ENCODE measurements at places on chromosomes 4 and X. TPM values are rescaled to one million over a fixed set of nuclear protein-coding genes. Genes with fewer than 3 reads are reported as not detected.

DNA sequence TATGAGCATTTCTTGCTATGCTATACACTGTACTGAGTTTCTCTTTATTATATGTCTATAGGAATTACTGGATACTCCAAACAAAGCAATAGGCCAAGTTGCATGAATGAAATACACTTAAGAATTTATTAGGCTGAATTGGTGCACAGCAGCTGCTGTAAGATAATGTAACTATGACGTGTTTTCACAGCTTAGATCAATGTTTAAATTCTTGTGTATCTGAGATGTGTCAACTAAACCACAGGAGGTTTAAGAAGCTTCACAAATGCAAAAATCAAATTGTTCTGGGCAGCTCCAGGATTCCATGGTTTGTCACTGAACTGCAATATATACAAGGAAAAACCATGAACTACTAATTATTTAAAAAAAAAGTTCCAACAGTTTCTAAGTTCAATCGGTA, 156.7 kb downstream of the MAPK10 start:
- DNase-seq: no peak

DNA sequence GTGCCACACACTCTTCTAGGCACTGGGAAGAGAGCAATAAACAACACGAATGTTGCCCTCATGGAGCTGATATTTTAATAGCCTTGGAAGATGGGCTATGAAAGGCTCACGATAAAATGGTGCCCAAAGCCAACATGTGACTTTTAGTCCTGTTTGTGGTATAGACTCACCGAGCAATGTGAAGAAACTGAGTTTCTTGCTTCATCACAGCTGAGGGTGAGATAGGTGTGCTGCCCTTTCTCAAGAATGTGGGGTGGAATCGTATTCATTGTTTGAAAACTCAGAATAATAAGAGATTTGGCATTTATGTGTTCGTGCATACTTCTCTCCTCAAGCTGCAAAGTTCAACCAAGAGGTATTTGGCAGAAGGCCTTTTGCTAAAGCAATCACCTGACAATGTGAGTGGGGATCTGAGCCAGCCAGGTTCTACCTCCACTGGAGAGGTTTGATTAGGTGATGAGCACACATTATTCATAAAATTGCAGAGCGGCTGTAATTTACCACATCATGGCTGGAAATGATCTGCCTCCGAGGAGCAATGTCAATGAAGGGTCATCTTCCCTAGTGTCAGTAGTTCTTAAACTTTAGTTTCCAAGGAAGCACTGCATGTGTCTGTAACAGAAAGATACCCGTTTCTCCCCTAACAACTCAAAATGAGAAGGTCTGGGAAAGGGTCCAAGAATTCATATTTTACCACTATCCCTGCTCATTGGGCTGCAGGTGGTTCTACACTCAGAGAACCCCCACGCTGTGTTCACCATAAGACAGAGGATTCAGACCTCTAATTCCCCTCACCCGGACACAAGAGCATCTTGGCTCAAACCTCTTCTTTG, 41.9 kb upstream of the CBR4 start:
- DNase-seq: no peak

GRCh38 chr4:20028645-20029044, 223.1 kb upstream of the SLIT2 start:
- DNase-seq: no peak

Gene FATE1
- not detected for total RNA-seq

DNA sequence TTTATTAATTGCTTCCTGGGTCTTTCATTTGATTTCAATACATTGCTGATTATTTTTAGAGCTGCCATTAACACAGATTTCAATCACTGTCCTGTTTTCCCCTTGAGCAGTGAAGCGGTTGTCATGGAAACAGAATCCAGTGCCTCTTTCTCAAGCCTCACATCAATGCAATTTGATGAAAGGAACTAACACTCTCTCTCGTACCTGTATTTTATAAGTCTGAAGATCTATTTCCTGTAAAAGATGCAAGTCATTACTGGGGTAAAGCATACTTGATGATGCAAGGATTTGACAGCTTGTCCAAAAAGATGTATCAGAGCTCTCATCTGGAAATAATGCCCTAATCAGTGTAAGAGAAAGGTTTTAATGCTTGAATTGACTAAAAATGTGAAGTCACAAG, 17.9 kb upstream of the GASK1B start:
- DNase-seq: no peak

Gene DDIT4L
- 0.60 TPM for total RNA-seq

- DNase-seq: no peak
These were observed 2.5 kb upstream of the PPM1K start for GRCh38 chr4:88286897-88287296.

GRCh38 chr4:141657550-141658250, 21.3 kb downstream of the IL15 start:
- no peak for DNase-seq

DNA sequence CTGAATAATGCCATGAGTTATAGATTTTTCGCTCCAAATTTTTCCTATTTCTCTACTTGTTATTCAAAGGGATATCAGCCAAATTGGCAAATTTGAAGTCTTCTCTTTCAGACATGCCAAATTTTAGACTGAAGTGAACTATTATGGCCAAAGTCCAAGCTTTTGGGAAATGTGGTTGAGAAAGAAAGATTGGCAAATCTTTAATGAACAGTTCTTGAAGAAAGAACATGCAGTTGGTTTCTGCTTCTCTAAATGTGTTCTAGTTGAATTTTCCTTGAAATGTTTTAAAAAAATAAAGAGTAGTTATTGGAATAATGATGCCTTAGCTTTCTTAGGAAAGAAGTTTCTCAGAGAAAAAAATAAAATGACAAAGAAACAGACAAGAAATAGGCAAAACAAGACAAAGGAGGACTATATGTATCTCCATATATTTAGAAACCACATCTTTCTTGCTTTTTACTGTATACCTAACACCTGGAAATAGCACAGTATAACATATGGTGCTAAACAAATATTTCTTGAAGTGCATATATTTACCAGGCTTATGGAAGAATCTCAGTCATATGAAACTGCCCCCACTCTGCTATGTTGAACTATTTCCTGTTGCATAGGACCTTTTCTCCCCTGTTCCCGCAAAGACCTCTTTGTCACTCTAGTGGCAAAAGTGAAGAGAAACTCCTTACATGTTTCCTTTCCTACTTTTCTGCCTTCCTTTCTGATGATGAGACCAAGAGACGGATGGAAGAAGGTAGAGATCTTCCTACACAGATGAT, 250.0 kb downstream of the ARHGAP24 start:
- no peak for DNase-seq

- DNase-seq: no peak
These were observed 440.1 kb downstream of the AFF2 start for GRCh38 chrX:148940411-148940996.

DNA sequence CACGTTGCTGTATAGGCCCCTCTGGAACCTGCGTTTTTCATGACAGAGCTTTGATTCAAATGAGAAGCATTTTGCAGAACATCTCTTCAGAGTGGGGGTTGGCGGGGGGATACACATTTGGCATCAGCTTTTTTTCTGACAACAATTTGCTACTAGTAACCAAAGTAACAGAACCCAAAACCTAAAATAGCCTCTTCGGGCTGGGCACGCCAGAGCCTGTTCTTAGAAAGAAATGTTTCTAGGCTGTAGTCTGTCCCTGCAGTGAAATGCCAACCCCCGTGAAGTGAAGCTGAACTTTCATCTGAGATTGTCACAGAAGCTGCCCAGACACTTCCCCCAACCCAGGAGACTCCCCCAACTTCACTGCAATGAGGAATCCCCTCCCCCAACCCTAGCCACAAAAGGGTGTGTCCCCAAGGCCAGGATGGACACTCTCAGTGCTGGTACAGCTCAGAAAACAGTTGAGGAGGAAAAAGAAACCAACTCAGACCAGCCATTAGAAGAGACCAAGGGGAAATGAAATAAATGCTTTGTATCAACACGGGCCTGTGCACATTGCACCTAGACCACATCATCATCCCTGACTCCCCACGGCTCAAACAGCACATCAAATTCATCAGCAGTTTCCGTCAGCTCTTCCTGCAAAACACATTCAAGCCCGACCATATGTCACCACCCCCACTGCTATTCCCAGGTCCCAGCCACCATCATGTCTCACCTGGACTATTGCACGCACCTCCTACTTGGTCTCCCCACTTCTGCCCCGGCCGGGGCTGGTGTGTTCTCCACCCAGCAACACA, 8.4 kb upstream of the MAN2B2 start:
- no peak for DNase-seq

- no peak for DNase-seq
These were observed 78.9 kb upstream of the SLC4A4 start for GRCh38 chr4:71259911-71260331.

DNA sequence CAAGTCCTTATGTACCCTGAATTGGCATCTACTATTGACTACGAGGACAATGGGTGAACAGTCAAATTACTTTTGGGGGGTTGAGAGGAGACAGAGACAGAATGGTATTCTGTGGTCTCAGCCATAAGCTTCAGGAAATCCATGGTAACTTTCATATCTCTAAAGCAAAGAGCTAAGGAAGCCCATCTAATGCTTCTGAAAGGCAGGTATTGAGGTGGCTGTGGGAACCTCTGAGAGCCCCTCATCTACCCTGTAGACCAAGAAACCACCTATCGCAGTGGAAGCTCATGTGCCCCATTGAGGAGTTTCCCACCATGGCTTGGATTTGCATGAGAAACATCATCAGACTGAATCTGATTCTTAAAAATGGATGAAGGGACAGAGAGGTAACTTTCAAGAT, 23.1 kb upstream of the BMP2K start:
- DNase-seq: no peak

DNA sequence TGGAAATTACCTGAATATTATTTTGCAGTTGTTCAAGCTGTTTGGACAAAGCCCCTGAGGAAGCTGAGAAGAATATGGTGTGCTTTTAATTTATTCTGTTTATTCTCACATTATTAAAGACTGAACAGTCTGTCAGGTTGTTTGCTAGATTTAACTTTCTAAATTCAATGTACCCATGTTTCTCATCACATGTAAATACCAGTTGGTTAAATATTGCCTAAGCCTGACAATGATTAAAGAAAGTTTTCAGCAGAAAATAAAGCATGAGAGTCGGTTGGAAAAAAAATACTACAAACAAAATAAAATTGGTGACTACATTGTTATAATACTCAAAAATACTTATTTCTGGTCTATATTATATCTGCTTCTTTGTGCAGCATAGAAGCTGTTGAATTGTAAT, 1974.7 kb downstream of the ARAP2 start:
- DNase-seq: no peak

Gene TEX13D
- not detected for total RNA-seq

DNA sequence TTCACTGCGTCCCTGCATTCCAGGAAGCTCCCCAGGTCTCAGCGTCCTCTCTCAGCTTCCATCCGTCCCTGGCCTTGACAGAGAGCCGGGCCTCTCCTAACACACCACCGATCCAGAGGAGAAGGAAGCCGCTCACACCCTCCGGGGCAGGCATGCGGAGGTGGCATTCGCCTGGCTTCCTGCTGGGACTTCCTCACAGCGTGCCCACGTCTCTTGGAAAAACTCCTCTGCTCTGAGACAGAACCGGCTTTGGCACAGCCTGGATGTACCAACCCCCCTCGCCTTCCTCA, 3.2 kb downstream of the CTAG2 start:
- DNase-seq: no peak

Gene HMX1
- total RNA-seq: not detected

DNA sequence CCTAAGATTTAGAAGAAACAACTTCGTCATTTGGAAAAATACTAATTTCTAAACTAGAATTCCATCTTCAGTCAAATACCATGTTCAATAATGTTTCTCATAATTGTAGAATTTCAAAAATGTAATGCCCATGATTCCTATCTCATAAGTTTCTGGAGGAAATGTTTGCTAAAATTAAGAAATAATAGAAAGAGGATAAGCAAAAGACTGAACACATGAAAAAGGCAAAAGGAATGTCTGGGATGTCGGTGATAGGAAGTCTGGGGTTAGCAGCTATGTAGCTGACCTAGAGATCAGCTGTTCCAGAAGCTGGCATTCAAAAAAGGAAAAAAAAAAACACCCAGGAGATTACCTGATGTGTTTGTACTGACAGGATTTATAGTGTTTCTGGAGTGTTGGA, 18.9 kb upstream of the PCDH10 start:
- no peak for DNase-seq

GRCh38 chr4:19278665-19279064, 973.0 kb upstream of the SLIT2 start:
- DNase-seq: no peak

DNA sequence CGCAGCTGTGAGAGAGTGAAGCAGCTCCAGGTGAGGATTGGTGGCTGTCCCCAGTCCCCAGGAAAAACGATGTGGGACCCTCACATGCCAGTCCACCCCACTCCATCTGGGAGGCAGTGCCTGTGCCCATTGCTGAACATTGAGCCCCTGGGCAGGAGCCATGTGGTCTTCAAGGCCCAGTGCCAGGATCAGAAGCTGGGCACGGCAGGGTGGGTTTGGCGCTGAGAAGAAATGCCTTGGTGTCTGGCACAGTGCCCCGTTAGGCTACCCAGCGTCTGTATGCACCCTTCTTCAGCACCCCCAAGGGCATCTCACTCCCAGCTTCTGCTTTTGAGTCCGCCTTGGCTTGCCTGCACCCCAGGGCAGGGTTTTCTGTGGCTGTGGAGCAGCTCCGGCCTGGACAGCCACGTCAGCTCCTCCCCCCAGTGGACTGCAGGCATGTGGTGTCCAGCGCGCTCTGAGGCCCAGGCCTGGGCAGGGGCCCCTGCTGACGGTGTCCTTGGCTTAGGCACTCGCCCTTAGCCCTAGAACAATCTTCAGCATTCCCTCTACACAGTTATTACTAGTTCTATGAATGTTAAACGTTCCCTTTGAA, 28.6 kb downstream of the RGS12 start:
- DNase-seq: peak; percentile 54

Gene NKX3-2
- total RNA-seq: not detected

Gene KCTD8
- 0.14 TPM for total RNA-seq

Gene ELOVL6
- 2.6 TPM for total RNA-seq

Measured in left ventricle myocardium inferior (tissue), 1 donor.